ENCODE measurements at places on chromosomes 11 and 22.
A peak's percentile ranks its signal among the peaks of the same experiment; 100 is the strongest.

DNA sequence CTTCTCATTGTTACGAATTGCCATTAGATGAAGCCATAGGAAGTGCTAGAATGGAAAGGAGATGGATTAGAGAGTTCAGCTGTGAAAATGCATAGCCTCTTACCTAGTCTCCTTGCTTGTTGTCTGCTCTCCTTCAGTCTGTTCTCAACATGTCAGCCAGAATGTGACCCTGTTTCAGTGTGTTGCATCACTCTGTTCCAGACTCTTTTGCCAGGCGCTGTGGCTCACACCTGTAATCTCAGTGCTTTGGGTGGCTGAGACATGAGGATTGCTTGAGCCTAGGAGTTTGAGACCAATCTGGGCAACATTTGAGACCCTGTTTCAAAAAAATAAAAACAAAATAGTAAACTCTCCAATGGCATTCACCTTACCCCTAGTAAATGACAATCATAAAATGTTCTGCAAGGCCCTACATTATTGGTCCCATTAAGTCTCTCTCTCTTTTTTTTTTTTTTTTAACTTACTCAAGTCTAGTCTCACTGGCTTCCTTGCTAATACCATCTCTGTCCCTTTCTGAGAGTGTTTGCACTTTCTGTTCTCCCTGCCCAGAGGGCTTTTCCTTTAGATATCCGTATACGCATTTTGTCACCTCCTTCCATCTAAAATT lies 39.4 kb downstream of the CYP2R1 start:
- no peak for DNase-seq

- DNase-seq: no peak
Observed at GRCh38 chr22:23565305-23565914, 14.7 kb downstream of the IGLL1 start.

DNA sequence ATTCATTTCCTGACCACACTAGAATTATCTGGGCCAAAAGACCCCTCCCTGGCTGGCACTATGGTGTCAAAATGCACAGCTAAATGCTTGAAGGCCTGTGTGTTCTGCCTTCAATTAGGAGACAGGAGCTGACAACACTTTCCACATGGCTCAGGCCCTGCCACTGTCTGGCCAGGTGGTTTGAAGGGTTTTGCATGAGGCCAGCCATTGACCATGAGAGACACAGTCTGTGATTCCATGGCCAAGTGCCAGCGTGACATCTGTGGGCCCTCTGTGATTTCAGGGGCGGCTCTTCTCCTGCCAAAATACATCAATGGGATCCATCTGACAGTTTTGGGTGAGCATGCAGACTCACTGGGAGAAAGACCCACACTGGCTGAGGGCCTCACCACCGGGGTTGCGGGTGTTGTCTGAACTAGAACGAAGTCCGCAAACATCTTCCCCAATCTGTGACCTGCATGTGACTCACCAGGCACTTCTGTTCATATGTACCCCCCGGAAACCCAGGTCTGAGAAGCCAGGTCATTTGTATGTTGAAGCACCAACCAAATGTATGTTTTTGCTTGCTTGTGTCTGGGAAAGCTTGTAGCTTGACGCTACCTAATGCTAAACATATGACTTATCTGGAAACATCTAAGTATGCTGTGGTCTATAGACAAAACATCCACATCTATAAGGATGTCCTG lies 20.7 kb upstream of the NAV2 start:
- DNase-seq: no peak

- no peak for DNase-seq
Observed at GRCh38 chr11:86781546-86781945, 18.8 kb upstream of the PRSS23 start.

DNA sequence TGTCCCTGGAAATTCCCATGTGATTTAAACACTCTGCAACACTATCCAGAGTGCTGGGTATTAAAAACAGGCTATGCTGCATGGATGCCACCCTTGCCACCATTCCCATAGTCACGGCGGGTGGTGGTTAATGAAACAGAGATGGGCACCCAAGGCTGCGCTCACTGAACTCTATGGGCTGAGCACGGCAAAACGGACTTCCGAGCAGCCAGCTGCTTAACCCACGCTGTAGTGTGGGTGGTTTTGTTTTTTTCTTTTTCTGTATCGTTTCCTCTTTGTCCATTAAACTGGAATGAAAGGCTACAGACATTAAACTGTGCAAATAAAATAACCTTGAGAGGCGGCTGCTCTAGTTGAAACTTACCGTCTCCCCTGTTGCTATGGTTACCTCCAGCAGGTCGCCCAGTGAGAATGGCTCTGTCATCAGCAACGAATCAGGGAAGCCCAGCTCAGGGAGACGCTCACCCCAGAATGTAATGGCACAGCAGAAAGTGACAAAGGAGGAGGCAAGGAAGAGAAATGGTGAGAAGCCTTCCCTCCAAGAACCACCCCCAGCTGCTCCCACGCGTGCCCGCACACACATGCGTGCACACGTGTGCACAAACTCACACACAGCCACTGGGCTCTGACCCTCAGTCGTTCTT lies 102.1 kb downstream of the C11orf91 start:
- DNase-seq: peak; percentile 72

GRCh38 chr22:35133702-35134380 lies 67.9 kb downstream of the ISX start:
- DNase-seq: no peak

- no peak for DNase-seq
Observed at GRCh38 chr11:110200241-110200640, 96.2 kb downstream of the RDX start.

- no peak for DNase-seq
Observed at GRCh38 chr22:28674121-28674563, 5.5 kb downstream of the TTC28 start.

DNA sequence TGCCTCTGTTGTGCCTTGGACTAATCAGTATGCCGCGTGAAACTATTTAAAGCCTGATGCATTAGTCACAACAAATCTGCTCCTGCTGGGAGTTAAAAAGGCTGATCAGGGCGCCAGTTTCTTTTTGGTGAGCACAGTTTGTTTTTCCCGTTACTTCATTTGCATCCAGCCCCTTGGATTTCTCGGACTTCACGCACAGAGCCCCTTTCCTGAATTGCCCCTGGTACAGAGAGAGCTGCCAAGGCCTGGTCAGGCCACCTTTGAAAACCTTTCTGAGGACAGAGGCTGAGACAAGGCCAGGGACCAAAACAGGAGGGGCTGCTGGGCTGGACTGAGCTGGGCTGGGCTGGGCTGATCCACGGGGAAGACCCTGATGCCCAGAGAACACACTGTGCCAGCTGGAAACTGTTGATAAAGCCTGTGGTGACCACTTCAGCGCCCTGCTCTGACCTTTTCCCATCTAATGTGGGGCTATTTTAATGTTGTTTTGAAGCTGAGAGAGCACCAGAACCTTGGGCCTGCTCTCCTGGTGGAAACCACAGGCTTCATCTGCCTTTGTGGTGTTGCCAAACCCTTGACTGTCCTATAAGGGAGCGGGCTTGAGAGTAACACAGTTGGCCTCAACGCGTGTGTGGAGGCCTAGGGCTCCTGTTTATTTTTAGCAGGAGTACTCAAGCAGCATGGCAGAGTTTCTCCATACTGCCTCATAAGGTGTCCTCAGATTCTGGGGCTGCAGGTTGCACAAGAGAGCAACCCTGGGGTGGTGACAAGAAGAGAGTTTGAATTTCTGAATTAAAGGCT lies 44.2 kb downstream of the NAV2 start:
- DNase-seq: peak; percentile 35

- no peak for DNase-seq
Observed at GRCh38 chr11:17328871-17329494, 22.6 kb upstream of the NCR3LG1 start.

- DNase-seq: no peak
Observed at GRCh38 chr11:131354251-131354701, 16.1 kb upstream of the NTM start.

GRCh38 chr11:44952082-44952481 lies 1.4 kb upstream of the TP53I11 start:
- DNase-seq: no peak

- DNase-seq: peak; percentile 13
Observed at GRCh38 chr11:126163074-126163700, 48.3 kb downstream of the RPUSD4 start.

GRCh38 chr22:38504731-38505540 lies 1.2 kb downstream of the DDX17 start:
- no peak for DNase-seq

GRCh38 chr11:110293389-110293788 lies 3.0 kb downstream of the RDX start:
- no peak for DNase-seq

- no peak for DNase-seq
Observed at GRCh38 chr11:30346068-30346688, 23.3 kb downstream of the ARL14EP start.

GRCh38 chr11:64542172-64543125 lies 48.6 kb upstream of the SLC22A12 start:
- DNase-seq: no peak
